Liver (tissue), 10 donors: ENCODE measurements at places on chromosomes 3 and 15. TPM values are rescaled to one million over a fixed set of nuclear protein-coding genes. Genes with fewer than 3 reads are reported as not detected.

RAB5A gene
- total RNA-seq, result 37.9 TPM

ANKUB1 gene
- total RNA-seq, result not detected

IGSF10 gene
- 0.65 TPM for total RNA-seq

AMIGO3 gene
- total RNA-seq, result not detected

DNAH1 gene
- total RNA-seq, result 1.5 TPM

CLDN16 gene
- total RNA-seq, result 0.89 TPM

FBN1 gene
- total RNA-seq, result 19.9 TPM

DNA sequence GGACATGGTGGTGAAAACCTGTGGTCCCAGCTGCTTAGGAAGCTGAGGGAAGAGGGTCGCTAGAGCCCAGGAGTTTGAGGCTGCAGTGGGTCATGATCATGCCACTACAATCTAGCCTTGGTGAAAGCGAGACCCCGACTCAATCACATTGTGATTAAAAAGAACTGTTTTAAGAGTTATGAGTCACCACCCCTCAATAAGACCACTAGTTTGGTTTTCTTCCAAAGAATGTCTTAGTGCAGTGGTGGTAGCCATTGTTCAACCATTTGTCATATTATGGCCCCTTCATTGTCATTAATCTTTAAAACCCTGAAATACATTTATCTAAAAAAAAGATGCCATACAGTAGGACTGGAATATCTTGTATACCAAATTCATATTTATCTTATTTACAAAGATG is 48.8 kb downstream of the BLM start:
- H3K36me3 ChIP-seq, result no peaks in the 10 kb centered on the region
- no peaks in the 10 kb centered on the region for H3K27me3 ChIP-seq
- H3K27ac ChIP-seq, result no peak overlapping the region
- H3K4me3 ChIP-seq, result no peak overlapping the region

DNA sequence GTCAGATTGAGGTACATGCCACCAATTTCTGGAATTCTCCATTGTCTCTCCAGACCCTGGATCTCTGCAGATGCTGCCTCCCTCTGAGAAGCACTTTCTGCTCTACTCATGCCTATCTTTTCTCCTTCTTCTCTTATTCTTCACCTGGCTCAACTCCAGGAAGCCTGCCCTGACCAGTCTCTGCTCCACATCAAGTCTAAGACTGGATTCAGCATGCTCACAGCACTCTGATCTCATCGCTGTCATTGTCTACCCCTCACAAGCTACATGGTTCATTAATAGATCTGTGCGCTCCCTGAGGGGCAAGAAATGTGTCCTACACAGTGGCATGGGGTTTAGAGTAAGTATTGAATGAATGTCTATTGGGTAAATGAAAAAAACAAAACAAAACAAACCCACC is 38.7 kb downstream of the CCR4 start:
- H3K4me3 ChIP-seq, result no peak overlapping the region
- no peak for DNase-seq
- H3K27me3 ChIP-seq, result no peaks in the 10 kb centered on the region
- H3K36me3 ChIP-seq, result no peaks in the 10 kb centered on the region
- no peak overlapping the region for H3K27ac ChIP-seq

- no peaks in the 10 kb centered on the region for H3K27me3 ChIP-seq
- H3K36me3 ChIP-seq, result no peaks in the 10 kb centered on the region
- no peaks in the 10 kb centered on the region for H3K4me1 ChIP-seq
- H3K27ac ChIP-seq, result no peak overlapping the region
- H3K4me3 ChIP-seq, result no peak overlapping the region
Measured at GRCh38 chr3:174020156-174020555, 622.6 kb downstream of the NLGN1 start.

DNA sequence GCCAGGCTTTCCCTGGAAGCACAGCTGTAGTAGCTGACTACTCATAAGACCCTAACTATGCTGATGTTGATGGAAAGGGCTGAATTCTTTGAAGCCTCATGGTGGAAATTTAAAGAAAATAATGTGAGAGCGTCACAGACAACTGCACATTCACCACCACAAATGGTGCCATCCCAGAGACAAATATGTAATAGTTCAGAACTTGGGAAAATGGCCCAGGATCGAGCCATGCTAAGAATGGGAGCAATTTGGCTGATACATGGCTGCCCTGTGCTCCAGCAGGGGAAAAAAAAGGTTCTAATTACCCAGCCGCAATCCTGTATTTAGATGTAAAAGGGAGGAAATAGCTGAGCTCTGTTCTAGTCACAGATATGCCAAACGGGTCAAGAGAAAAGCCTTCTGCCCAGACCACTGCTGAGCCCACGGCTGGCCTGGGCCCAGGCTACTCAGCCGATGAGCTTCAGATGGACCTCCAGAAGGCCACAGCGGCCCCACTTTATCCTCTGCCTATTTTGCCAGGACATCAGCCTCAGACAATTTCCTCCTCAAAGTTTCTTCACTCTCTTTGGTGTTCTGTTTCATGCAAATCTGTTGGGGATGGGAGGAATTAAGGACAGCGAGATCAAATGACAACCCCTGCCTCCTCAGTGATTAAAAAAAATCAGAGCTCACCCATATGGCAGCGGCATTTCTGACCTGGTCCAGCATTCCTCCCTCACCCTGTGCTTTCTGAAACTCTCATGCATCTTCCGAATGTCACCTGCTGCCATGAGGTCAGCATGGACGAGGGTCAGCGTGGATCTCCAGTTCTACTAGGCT is 54.5 kb upstream of the MEX3B start:
- H3K4me3 ChIP-seq, result no peak overlapping the region
- no peaks in the 10 kb centered on the region for H3K4me1 ChIP-seq
- H3K27ac ChIP-seq, result no peak overlapping the region
- no peaks in the 10 kb centered on the region for H3K27me3 ChIP-seq

DNA sequence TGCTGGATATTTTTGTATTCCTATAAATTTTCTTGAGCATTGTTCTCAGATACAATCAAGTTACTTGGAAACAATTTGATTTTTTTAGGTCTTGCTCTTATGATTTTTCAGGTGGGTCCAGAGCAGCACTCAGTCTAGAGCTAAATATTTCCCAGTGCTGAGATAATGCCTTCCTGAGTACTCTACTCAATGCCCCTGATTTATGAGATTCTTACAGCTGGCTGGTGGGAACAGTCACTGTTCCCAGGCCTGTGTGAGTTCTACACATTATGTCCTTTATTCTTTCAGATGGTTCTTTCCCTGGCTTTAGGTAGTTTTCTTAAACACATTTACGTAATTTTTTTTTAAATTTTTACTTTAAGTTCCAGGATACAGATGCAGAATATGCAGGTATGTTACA is 51.0 kb upstream of the EIF5A2 start:
- H3K27me3 ChIP-seq, result no peaks in the 10 kb centered on the region
- peaks cover 6% of the 10 kb centered on the region for H3K4me1 ChIP-seq
- H3K27ac ChIP-seq, result no peak overlapping the region
- H3K36me3 ChIP-seq, result no peaks in the 10 kb centered on the region
- no peak overlapping the region for H3K4me3 ChIP-seq

DNA sequence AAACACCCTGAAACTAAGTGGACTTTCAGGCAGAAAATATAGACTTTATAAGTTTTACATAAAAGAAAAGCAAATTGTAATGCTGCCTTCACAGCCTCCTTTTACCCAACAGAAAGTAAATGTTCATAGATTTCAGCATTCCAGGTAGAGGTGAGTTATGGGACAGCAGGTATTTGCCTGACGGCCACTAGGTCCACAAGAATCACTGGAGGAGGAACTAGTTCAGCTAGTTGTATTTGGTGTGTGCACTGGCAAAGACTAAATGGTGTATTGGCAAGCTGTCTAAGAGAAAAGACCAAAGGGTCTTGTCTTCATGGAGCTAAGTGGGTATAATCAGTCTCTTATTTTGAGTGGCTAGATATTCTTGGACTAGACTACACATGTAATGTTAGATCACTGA is 34.2 kb downstream of the ZNF654 start:
- no peaks in the 10 kb centered on the region for H3K4me1 ChIP-seq
- no peak for DNase-seq
- no peaks in the 10 kb centered on the region for H3K27me3 ChIP-seq

DNA sequence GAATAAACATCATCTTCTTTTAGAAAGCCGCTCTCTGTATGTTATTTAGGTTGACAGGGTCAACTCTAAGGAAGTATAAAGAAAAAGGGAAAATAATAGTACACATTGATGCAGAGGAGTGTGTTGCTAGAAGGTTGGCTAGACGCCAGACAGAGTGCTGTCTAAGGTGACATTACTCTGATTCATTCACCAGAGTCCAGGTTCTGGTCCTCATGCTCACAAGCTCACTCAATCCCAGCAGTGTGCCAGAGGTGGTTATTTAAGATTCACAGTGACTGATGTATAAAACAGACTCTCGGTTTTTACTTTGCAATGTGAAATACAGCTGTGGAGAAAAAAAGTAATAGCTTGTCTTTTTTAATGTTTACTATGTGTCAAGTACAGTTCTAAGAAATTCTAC is 1.7 kb downstream of the CFAP44 start:
- no peaks in the 10 kb centered on the region for H3K27me3 ChIP-seq
- H3K4me3 ChIP-seq, result no peak overlapping the region
- DNase-seq, result no peak
- H3K27ac ChIP-seq, result no peak overlapping the region
- H3K4me1 ChIP-seq, result no peaks in the 10 kb centered on the region
- H3K36me3 ChIP-seq, result no peaks in the 10 kb centered on the region

DNA sequence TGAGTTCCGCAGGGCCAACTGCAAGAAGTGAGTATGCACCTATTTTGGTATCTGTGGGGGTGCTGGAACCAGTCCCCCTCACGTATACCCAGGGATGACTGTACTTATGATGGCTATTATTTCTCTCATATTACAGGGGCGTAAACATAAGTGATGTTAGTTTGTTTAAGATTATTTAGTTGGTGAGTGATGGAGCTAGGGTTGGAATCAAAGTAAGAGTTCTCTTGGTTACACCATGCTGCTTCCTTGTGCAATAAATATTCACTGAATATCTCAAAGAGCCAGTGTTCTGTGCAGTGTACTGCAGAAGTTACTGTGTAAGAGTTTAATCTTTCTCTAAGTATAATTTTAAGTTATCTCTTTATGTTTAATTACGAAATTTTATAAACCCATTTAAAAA is 12.8 kb upstream of the UTS2B start:
- peaks cover 34% of the 10 kb centered on the region for H3K4me1 ChIP-seq
- no peaks in the 10 kb centered on the region for H3K36me3 ChIP-seq
- no peak overlapping the region for H3K27ac ChIP-seq

GRCh38 chr15:36133742-36134141 is 445.7 kb upstream of the CDIN1 start:
- H3K4me3 ChIP-seq, result no peak overlapping the region
- no peak overlapping the region for H3K27ac ChIP-seq
- DNase-seq, result no peak

GRCh38 chr3:114218578-114219185 is 18.7 kb downstream of the ZNF80 start:
- H3K4me1 ChIP-seq, result no peaks in the 10 kb centered on the region
- no peak overlapping the region for H3K4me3 ChIP-seq
- no peaks in the 10 kb centered on the region for H3K36me3 ChIP-seq
- DNase-seq, result no peak

- H3K36me3 ChIP-seq, result no peaks in the 10 kb centered on the region
- no peaks in the 10 kb centered on the region for H3K4me1 ChIP-seq
- H3K27ac ChIP-seq, result no peak overlapping the region
- no peaks in the 10 kb centered on the region for H3K27me3 ChIP-seq
Measured at GRCh38 chr15:87439090-87439489, 817.4 kb downstream of the NTRK3 start.

GRCh38 chr15:70199540-70200410 is 102.1 kb upstream of the TLE3 start:
- H3K36me3 ChIP-seq, result no peaks in the 10 kb centered on the region
- no peak for DNase-seq
- no peak overlapping the region for H3K4me3 ChIP-seq
- H3K27ac ChIP-seq, result no peak overlapping the region
- H3K27me3 ChIP-seq, result no peaks in the 10 kb centered on the region

GRCh38 chr3:195761123-195761566 is 40.4 kb downstream of the MUC20 start:
- DNase-seq, result no peak
- peaks cover 2% of the 10 kb centered on the region for H3K27me3 ChIP-seq
- no peaks in the 10 kb centered on the region for H3K36me3 ChIP-seq

- no peak for DNase-seq
- no peaks in the 10 kb centered on the region for H3K4me1 ChIP-seq
- no peaks in the 10 kb centered on the region for H3K27me3 ChIP-seq
- no peaks in the 10 kb centered on the region for H3K36me3 ChIP-seq
- no peak overlapping the region for H3K4me3 ChIP-seq
- no peak overlapping the region for H3K27ac ChIP-seq
Measured at GRCh38 chr3:174675406-174675805, 183.7 kb upstream of the NAALADL2 start.
